ENCODE measurements at places on chromosomes 7 and 10. TPM values are rescaled to one million over a fixed set of nuclear protein-coding genes. Genes with fewer than 3 reads are reported as not detected.

SEC31B gene
- 17.3 TPM for total RNA-seq

ST8SIA6 gene
- 1.1 TPM for total RNA-seq

IFIT3 gene
- 9.5 TPM for total RNA-seq

SLC26A4 gene
- 1.0 TPM for total RNA-seq

ANLN gene
- 9.9 TPM for total RNA-seq

PPP1R3C gene
- total RNA-seq, result 20.5 TPM

HABP2 gene
- 0.17 TPM for total RNA-seq

NAT16 gene
- total RNA-seq, result not detected

OR6V1 gene
- total RNA-seq, result not detected

ZCWPW1 gene
- 34.6 TPM for total RNA-seq

ALOX5 gene
- total RNA-seq, result 35.0 TPM

SEMA4G gene
- 24.2 TPM for total RNA-seq

MAP3K8 gene
- 4.7 TPM for total RNA-seq

ITGA8 gene
- total RNA-seq, result 11.2 TPM

ANKRD7 gene
- 0.36 TPM for total RNA-seq

GDF2 gene
- total RNA-seq, result not detected

METTL27 gene
- total RNA-seq, result 5.9 TPM

VAX1 gene
- total RNA-seq, result not detected

NUTM2D gene
- total RNA-seq, result 13.0 TPM

CHST15 gene
- total RNA-seq, result 13.9 TPM

GPR85 gene
- total RNA-seq, result 2.6 TPM

TWIST1 gene
- total RNA-seq, result 1.6 TPM

HOXA6 gene
- 6.9 TPM for total RNA-seq

PHKG1 gene
- 2.4 TPM for total RNA-seq

FAM237B gene
- not detected for total RNA-seq

MMD2 gene
- 14.7 TPM for total RNA-seq

TLX1 gene
- total RNA-seq, result 0.34 TPM

CHAT gene
- not detected for total RNA-seq

ENO4 gene
- total RNA-seq, result 0.27 TPM

TCERG1L gene
- total RNA-seq, result 4.0 TPM

TTYH3 gene
- total RNA-seq, result 76.2 TPM

NSUN5 gene
- 34.3 TPM for total RNA-seq

CFAP43 gene
- total RNA-seq, result 6.9 TPM

PBLD gene
- 8.7 TPM for total RNA-seq

FLNC gene
- total RNA-seq, result 150 TPM

TUBAL3 gene
- total RNA-seq, result not detected
